Activated T-cell treated with anti-CD3 and anti-CD28 coated beads, Interleukin-2, amount 50 U/mL, for 4 hours (primary cell): ENCODE measurements at places on chromosomes 1 and 21. TPM values are rescaled to one million over a fixed set of nuclear protein-coding genes. Genes with fewer than 3 reads are reported as not detected.

DNA sequence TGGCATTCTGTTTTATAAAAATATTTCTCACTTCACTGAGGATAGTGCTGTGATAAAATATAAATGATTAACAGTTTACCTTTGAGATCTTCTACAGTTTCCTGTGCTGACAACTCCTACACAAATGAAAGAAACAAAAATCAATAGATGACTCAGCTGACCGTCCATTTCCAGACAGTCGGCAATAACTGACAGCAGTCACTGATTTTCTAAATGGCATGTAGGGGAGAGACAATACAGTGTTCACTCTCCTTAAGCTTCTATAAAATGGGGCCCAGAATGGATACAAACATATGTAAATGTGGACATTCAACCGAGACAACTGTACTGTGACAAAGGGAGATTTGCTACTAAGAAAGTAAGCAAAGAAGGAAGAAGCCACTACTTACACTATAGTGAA lies 34.3 kb downstream of the PCNX2 start:
- no peak for DNase-seq

GRCh38 chr1:69230208-69230607 lies 337.5 kb upstream of the LRRC7 start:
- DNase-seq = no peak

PERM1 gene
- total RNA-seq = not detected

DNA sequence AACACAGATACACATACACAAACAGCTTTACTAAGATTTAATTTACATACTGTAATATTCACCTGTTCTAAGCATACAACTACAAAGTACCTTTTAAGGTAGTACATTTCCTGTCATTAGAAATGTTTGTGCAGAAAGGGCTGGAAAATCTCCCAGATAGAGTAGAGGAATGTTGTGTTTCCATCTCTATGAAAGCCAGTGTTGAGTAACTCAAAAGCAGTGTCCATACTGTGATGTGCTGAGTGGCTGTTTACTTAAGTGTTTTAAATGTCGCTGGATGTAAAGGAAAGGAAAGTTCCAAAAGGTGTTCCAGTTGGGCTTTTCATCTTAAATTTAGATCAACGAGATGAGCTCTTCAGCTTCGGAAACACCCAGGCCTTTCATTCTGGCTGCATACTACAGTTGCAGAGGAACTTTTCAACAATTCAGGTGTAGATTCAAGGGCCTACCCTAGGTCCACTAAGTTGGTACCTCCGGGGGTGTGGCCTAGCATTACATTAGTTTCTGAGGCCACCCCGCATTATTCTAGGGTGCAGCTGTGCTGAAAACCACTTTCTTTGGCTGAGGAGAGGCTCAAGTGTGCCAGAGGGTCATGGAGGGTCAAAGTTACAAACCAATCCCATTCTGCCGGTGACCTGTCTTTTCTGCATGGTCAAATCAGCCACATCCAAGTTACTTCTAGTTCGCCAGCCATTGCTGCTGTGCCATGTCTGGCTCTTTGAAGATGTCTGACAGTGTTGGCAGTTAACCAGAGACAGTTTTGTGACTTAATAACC lies 78.1 kb downstream of the LRRC8D start:
- DNase-seq = no peak

DNA sequence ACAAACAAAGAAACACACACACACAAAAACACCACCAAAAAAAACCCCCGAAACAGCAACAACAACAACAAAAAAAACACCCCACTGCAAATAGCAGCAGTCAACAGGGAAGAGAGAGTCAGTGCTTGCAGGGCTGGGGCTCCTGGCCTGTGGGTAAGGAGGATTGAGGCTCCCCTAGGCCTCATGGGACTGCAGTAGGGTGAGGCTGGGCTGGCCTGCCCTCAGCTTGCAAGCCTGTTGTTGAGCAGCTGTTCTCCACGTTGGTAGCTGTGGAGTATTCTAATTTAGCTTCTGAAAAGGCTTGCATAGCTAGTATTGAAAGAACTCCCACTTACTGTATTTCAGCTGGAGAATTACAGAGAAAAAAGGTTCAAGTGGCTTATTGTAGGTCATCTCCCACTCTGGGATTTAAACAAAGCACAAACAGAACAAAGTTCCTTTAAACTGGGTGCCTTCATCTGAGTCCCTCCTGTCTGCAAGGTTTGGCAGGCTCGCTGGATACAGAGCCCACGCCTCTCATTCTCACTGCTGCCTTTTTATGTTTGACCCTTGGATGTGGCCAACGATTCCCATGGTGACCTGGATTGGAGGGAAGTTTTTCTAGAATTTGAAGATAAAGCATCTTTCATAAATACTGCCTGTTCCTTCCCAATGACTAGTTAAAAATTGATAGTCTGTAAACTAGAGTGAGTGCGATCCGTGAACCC lies 247.2 kb downstream of the KIF26B start:
- no peak for DNase-seq

DNA sequence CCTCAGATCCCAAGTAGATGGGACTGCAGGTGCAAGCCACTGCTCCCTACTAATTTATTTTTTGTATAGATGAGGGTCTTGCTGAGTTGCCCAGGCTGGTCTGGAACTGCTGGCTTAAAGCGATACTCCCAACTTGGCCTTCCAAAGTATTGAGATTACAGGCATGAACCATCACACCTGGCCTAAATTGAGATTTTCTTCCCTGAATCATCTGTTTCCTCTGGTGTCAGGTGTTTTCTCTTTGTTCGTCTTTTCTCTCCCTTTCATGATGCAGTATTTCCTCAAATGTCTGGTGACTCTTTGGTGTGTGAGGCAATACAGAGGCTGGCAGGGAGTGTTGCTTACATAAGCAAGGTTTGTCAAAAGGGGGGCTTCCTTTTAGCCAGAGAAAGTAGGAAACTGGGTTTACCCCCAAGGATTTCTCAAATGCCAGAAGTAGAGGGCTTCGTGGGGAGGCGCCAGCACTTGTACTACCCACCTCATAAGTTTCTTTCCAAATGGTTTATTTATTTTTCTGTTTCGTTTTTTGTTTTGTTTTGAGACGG lies 27.6 kb downstream of the CLDN14 start:
- no peak for DNase-seq

GRCh38 chr1:229828461-229828860 lies 202.4 kb downstream of the URB2 start:
- no peak for DNase-seq

- no peak for DNase-seq
Observed at GRCh38 chr1:111873460-111874030, 115.9 kb downstream of the KCND3 start.

GRCh38 chr1:239725933-239726332 lies 339.6 kb downstream of the CHRM3 start:
- no peak for DNase-seq

GRCh38 chr21:42201615-42202161 lies 17.3 kb upstream of the ABCG1 start:
- DNase-seq = no peak
